Adrenal gland (tissue), 19 donors: ENCODE measurements at places on chromosomes 4 and X.
A peak's percentile ranks its signal among the peaks of the same experiment; 100 is the strongest.

- no peak for DNase-seq
Observed at GRCh38 chr4:17450269-17450804, 61.6 kb downstream of the QDPR start.

GRCh38 chrX:2336181-2336580 is 164.6 kb downstream of the DHRSX start:
- DNase-seq, result no peak

DNA sequence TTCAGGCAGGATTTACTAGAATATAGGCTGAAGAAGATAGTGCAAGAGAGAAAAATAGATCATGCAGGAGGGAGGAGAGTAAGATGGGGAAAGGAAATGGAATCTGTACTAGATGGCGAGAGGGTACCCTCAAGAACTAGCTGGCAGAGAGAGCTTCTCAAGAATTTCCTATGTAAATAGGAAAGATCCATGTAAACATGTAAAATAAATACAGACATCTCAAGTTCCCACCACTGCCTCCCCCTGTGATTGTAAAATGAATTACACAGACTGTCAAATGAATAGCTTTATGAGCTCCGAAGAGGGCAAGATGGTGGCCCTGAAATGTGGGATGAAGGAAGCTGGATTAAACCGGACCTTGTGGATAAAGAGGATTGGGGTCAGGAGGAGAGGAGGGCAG is 178.0 kb downstream of the PALLD start:
- DNase-seq, result no peak

DNA sequence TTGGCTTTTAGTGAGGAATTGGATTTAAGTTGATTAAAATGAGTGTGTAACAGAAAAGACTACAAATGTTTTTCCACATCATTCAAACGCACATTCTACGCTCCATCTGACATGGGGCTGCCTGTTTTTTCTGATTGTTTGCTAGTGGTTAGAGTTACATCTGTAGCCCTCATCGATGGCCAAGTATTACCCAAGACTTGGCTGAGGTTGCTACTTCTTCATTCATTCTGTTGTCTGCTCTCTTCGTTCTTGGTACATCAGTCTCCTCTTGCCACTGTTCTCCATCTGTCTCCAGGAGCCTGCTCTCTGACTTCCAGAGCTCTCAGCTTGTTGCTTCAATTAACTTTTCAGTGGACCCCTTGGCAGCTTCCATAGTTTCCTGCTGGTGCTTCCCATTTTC is 1844.6 kb upstream of the TENM3 start:
- no peak for DNase-seq

GRCh38 chrX:33987458-33987857 is 144.7 kb downstream of the FAM47A start:
- no peak for DNase-seq

GRCh38 chr4:116358633-116359222 is 726.6 kb downstream of the TRAM1L1 start:
- DNase-seq, result peak; percentile 84

- DNase-seq, result peak; percentile 73
Observed at GRCh38 chrX:153687121-153688039, at the start of gene SLC6A8. Gene SLC6A8, plus strand, starts transcription at chrX:153687926. Its CDS starts 649 bp downstream, at chrX:153688575.

- DNase-seq, result no peak
Observed at GRCh38 chr4:109990261-109991257, 77.9 kb downstream of the EGF start.

GRCh38 chr4:8731364-8731763 is 138.8 kb downstream of the CPZ start:
- peak; percentile 21 for DNase-seq

GRCh38 chrX:70279081-70279480 is 2.9 kb upstream of the RAB41 start:
- DNase-seq, result no peak

- no peak for DNase-seq
Observed at GRCh38 chr4:173793937-173794510, 264.0 kb upstream of the HAND2 start.

DNA sequence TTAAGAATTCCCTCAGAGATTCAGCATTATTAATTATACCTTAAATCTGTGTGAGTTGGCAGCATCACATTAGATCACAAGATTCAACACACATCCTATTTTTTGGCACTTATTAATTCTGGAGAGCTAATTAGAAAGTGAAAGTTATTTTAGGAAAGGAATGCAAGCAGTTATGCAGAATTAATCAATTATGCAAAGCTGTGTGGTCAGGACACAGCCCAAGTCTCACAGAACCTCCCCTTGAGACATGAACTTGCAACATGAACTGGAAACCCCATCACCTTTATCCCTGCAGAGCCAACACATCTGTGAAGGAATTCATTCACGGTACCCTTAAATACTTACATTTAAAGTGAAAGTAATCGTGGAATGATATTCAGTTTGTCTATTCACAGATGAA is 80.5 kb downstream of the TSPAN5 start:
- DNase-seq, result no peak

DNA sequence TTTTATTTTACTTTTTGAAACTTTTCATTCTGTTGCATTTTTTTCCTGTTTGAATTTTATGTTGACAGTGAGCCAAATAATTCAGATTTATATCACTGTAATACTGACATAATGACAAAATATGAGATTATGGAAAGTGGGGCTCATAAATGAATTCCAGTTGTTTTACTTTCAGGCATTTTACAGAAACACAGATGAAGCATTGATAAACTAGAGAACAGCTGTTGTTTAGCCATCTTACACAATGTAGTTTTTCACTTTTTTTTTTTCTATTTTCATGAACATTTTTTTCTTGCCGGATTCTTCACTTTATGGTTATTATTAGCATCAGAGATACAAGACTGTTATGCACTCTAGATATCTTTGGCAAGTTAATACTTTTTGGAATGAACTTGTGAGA is 91.7 kb upstream of the PAQR3 start:
- no peak for DNase-seq

DNA sequence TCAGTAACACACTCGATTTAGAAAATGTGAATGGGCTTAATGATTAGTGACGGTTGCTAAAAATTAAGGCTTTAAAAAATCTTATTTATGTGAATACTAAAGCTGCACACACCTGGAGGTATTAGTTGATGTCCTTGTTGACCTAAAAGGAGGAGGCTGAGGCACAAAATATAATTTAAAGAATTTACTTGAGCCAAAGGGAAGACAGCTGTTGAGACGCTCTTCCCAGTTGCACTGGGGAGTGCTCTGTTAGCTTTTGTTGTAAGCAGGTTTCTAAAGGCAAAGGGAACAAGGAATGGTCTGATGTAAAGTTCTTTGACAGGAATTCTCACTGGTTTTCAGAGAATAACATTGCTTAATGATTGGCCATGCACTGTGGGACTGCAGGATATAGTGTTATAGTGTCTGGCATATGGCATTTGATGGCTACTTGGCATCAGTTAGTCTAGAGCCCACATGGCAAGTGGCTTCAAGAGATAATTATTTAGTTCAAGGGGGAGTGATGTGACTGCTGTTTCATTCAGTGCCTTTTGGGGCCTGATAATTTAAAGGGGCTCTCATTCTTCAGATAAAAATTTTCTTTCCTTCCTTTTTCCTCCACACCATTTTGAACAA is 30.8 kb upstream of the PGM2 start:
- no peak for DNase-seq

DNA sequence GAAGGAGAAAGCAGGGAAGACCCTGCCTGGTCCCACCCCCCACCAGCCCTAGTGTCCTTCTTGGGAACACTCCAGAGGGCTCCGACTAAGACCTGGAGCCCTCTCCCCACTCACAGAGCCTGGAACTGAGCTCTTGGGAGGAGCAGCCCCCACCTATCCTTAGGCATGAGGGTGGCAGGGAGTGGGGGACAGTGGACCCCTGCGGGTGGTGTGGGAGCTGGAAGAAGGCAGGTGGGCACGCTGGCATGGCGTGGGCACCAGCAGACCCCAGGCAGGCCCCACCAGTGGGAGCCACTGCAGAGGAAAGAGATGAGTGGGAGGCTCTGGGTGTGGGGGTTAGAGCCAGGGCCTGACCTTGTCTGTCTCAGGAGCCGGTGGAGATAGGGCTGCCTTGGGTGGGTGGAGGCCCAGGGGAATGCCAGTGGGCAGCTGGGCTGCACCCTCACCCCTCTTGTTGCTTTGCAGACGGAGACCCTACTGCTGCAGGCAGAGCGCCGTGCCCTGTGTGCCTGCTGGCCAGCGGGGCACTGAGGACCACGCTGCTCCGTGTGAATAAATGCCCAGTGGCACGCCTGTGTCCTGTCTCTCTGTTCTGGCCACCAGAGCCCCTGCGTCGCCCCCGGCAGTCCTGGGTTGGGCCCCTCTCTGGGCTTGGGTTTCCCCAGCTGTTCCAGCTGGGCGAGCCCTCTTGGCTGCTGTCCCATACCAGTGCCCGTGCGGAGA is 15.6 kb upstream of the NAT8L start:
- DNase-seq, result peak; percentile 17

DNA sequence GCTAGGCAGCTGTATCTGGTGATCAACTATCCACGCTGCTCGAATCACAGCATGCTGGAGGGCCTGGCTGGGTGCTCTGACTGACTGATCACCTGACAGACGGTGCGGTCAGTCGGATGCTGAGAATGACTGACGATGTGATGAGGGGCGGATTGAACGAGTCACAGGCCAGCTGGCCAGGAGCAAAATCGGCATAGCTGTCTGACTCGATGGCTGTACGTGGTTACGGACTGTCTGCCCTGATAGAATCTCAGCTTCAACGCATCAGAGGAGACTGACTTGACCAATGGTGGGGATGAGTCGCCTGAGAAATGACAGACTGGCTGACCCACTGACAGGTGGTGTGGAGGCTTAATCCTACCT is 1.0 kb upstream of the SUV39H1 start:
- no peak for DNase-seq

- DNase-seq, result no peak
Observed at GRCh38 chrX:16368696-16369095, 201.4 kb downstream of the MAGEB17 start.

DNA sequence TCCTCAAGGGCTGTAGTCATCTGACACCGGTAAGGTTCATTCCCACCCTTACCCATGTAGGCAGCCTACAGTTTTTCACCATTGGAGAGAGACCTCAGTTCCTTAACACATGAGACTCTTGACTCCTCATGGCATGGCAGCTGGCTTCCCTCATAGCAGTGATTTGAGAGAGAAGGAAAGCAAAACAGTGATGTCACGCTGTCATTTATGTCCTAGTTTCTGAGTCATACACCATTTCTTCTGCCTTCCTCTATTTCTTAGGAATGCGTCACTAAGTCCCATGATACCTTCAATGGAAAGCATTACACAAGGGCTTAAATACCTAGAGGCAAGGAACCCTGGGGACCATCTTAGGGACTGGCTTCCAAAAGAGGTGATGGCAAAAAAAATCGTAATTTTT is 226.1 kb downstream of the SPCS3 start:
- DNase-seq, result no peak

- DNase-seq, result no peak
Observed at GRCh38 chrX:65821721-65822496, 154.5 kb downstream of the MSN start.

GRCh38 chrX:9656277-9656676 is 109.4 kb downstream of the GPR143 start:
- DNase-seq, result peak; percentile 33

DNA sequence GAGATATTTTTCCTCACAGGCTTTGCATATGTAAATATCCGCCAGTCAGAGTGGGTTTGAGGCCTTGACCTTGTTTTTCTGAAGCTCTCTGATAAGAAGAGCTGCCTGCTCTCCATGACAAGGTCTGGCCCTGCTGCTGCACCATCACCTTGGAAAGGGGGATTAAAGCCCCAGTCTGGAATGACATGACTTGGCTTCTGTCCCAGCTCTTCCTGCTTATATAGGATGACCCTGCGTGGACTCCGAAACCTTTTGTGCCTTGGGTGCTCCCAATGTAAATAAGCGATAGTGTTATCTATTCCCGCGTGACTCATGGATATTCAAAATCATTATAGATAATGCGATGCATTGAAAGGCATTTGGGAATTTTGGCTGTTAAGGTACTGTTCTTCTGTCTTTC is 139.3 kb downstream of the BMPR1B start:
- DNase-seq, result peak; percentile 8

DNA sequence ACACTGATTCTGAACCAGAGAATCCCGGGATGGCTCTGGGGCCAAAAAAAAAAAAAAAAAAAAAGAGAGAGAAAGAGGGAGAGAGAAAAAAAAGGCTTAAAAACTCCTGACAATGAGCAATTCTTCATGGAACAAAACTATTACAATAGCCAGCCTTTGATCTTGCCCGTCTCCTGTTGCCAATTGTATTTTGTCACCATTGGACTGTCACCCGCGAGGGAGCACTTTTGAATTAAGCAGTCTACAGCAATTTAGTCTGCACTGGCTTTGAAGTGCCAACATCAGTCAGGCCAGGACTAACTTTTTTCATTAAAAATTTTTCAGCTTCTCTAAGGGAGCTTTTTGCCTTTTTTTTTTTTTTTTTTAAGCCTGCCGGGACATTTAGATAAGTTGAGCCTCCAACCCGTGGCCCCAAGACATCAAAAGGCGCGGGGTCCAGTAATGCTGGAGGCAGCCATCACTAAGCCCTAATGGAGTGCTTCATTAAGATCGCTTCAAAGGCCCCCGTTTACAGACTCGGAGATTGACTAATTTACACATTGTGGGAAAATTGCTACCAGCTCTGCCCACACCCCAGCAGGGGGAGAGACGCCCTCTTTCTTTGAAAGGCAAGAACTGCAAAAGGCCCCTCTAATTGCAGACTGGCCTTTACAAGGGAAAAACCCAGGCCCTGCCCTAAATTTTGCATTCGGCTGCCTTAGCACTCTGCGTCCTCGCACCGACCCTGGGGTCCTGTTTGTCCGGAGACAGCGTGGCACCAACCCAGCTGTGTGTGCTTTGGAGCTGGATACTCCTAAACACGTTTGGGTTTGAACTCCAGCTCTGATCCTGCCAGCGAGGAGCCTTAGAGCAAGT is 98.1 kb upstream of the MSX1 start:
- no peak for DNase-seq

DNA sequence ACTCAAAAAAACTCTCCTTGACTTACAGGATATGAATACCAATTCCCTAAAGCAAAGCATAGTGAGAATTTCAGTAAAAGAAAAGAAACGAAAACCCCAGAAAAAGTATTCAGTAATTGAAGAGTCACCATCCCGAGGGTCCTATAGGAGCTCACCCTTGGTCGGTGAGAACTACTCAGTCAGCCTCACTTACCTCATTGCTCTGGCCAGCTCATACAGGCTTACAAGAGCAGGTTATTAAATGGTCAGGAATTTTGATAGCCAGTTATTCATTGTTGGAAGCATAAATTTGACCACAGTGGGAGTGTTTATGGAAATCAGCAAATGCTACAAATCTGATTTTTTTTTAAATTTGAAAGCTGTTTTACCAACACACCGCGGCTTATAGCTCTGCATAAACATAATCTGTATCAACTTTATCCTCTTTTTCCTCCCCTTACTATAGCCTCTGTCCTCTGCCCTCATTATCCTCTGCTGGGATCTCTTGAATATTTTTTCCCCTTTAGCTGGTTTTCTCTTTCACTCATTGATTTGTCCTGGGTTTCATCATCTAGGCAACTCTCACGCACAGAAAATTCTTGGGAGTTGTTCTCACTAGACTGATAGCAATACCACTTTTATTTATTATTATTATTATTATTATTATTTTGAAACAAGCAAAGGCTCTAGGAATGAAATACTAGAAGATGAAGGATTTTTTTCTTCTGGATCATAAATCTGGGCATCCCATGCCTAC is 11.0 kb upstream of the CXCL2 start:
- no peak for DNase-seq

- DNase-seq, result no peak
Observed at GRCh38 chr4:78464265-78464664, 87.3 kb upstream of the ANXA3 start.
